ENCODE measurements at places on chromosomes 2 and 18. TPM values are rescaled to one million over a fixed set of nuclear protein-coding genes. Genes with fewer than 3 reads are reported as not detected.

GRCh38 chr2:30266705-30267104, 35.4 kb downstream of the LBH start:
- no peak for DNase-seq

KIAA2012 gene
- polyA plus RNA-seq = not detected

DNA sequence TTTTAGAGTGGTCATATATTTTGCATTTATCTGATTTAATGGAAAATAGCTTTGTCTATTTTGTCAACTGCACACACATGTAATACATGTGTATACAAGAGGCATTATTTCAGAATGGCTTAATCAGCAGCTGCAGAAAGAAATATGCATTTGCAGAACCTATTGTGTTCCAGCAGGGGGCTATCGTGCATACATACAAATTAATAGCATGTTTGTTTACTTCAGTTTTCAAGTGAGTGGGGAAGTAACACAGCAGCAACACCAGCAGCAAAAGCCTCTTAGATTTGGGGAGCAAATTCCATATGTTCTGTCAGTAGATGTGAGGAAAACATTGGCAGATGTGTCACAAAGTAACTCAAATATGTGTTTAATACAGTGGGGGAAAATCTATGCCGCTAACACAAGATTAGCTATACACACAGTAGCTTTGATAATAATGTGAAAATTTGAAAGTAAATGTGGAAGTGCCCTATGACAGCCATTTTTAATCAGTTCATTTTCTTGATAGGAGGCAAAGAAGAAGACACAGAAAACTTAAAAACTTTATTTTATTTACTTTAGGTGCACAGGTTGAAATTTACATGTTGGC, 218.1 kb downstream of the WDR7 start:
- DNase-seq = peak; percentile 4

- peak; percentile 97 for DNase-seq
These were observed 97.1 kb upstream of the SERTAD2 start for GRCh38 chr2:64750817-64751285.
